ENCODE measurements at places on chromosomes 6 and 20.

DNA sequence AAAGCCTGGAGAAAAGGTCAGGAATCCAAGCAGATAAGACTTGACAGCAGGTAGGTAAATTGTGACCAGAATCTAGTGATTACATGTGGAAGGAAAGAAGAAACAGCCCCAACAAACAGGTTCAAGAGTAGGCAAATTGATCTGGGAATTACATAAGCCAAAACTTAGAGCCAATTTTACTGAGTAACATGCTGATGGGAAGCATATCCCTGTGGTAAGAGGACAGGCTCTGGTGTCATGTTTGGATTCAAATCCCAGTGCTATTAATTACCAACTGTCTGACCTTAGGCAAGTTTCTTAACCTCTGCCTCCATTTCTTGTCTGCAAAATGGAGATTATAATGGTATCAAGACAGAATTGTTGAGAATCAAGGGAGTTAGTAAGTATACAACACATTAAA lies 20.4 kb downstream of the MCM9 start:
- peak overlapping the region; percentile 22 for H3K27ac ChIP-seq
- no peak overlapping the region for H3K4me3 ChIP-seq
- peaks cover 10% of the 10 kb centered on the region for H3K36me3 ChIP-seq
- no peak for DNase-seq
- no peaks in the 10 kb centered on the region for H3K4me1 ChIP-seq

GRCh38 chr20:54346276-54346675 lies 129.1 kb upstream of the DOK5 start:
- H3K36me3 ChIP-seq = no peaks in the 10 kb centered on the region
- no peaks in the 10 kb centered on the region for H3K4me1 ChIP-seq
- DNase-seq = no peak
- no peak overlapping the region for H3K4me3 ChIP-seq
- H3K27ac ChIP-seq = no peak overlapping the region

GRCh38 chr6:22025468-22026163 lies 271.2 kb downstream of the PRL start:
- DNase-seq = peak; percentile 87
- peak overlapping the region; percentile 0 for H3K4me3 ChIP-seq
- H3K27ac ChIP-seq = peak overlapping the region; percentile 36
- H3K4me1 ChIP-seq = peaks cover 23% of the 10 kb centered on the region
- no peaks in the 10 kb centered on the region for H3K36me3 ChIP-seq
- no peaks in the 10 kb centered on the region for H3K27me3 ChIP-seq

DNA sequence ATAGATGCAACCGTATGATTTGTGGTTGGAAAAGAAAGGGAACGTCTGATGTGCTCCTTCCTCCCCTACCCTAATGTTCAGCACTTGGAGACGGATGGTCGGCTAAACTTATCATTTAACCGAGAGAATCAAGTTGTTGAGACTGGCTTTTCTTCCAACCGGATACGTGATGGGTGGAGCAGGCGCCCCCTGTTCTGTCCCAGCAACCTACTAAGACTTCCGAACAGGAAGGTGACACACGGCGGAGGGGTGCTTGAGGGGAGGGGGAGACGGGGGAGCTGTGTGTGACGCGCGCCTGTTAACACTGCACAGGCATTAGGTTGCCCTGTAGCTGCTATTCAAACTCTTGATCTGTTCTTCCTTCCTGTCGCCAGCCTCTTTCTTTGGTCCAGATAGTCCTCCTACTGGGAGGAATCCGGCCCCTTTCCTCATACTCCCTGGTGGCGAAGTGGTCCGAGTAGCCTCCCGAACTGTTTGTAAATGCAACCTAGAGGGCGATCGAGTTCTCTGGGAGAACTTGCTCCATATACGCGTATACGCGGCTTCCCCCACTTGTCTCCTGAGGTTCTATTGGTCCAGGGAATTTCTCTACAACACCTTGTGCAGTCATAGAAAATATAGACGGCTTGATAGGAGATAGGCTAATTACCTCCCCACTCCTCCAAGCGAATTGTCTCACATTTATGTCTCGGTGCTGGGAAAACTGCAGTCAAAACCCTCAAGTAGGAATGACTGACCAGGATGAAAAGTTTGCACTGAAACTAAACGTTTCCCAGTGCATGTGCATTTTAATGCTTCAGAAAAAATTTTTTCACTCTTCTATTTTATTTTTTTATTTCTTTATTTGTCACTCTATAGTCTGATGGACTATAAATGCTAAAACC lies 126.0 kb upstream of the SLC2A12 start:
- peaks cover 28% of the 10 kb centered on the region for H3K27me3 ChIP-seq
- no peaks in the 10 kb centered on the region for H3K36me3 ChIP-seq
- peak overlapping the region; percentile 37 for H3K4me3 ChIP-seq
- peaks cover 17% of the 10 kb centered on the region for H3K4me1 ChIP-seq
- H3K27ac ChIP-seq = no peak overlapping the region

GRCh38 chr20:20743511-20744169 lies 31.2 kb upstream of the RALGAPA2 start:
- peaks cover 24% of the 10 kb centered on the region for H3K4me1 ChIP-seq
- DNase-seq = peak; percentile 83
- no peaks in the 10 kb centered on the region for H3K36me3 ChIP-seq
- H3K27ac ChIP-seq = peak overlapping the region; percentile 89

GRCh38 chr20:25249198-25249931 lies 1.5 kb downstream of the PYGB start:
- no peaks in the 10 kb centered on the region for H3K36me3 ChIP-seq
- peaks cover 61% of the 10 kb centered on the region for H3K4me1 ChIP-seq
- H3K27ac ChIP-seq = no peak overlapping the region
- H3K27me3 ChIP-seq = peaks cover 20% of the 10 kb centered on the region
- peak overlapping the region; percentile 70 for H3K4me3 ChIP-seq
- DNase-seq = no peak

DNA sequence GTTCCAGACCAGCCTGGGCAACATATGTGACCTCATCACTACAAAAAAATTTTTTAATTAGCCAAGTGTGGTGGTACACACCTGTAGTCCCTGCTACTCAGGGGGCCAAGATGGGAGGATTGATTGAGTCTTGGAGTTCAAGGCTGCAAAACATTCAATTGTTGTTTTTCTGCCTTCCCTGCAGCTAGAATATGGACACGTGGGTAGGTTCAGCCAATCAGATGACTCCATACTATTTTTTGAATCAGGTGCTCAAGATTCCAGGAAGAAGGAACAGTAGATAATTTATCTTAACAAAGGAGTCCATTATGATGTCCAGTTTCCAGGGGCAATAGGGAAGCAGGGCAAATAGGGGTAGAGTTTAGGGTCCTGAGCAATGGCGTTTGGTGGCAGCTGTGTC lies 2.4 kb upstream of the DEFB119 start:
- H3K36me3 ChIP-seq = no peaks in the 10 kb centered on the region
- no peak for DNase-seq
- no peak overlapping the region for H3K27ac ChIP-seq

DNA sequence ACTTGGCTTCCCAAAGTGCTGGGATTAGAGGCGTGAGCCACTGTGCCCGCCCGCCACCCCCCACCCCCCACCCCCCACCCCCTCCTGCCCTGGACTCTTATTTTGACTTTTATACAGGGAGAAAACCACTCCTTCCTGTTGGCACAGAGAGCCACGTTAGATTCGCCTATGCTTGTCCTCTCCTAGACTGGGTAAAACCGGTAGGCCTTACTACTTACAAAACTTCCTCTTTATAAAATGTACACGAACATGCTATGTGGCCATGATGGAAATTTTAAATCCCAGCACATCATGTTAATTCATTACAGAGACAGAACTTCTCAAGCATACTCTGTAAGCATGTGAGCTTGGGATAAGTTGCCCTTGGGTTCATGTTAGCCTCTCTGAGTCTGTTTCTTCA lies 124.2 kb downstream of the SLC24A3 start:
- H3K36me3 ChIP-seq = no peaks in the 10 kb centered on the region
- no peaks in the 10 kb centered on the region for H3K4me1 ChIP-seq
- DNase-seq = no peak
- no peak overlapping the region for H3K27ac ChIP-seq
- H3K27me3 ChIP-seq = no peaks in the 10 kb centered on the region

DNA sequence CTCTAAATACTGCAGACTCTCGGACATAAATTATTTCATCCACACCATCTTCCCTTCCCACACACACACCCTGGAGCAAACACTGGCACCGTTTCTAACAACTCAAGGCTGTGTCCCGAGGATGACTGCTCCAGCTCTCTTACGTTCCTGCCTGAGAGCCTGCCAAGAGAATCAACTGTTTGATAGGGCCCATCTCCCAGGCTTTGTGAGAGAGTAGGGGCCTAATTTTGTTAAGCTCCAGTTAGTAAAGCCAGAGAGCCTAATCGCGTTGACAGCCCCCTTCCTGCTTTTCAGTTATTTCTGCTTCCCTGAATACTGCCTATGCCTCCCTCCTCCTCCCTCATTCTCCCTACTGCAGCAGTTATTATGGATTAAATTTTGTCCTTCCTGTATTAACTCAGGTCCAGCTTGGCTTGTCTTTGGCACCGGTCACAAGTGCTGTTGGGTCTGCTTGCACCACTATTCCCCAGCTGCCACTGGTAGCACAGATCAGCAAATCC lies 118.1 kb upstream of the TMEM181 start:
- H3K27ac ChIP-seq = no peak overlapping the region
- DNase-seq = no peak

- H3K4me1 ChIP-seq = peaks cover 5% of the 10 kb centered on the region
- peaks cover 45% of the 10 kb centered on the region for H3K27me3 ChIP-seq
- H3K27ac ChIP-seq = no peak overlapping the region
- peak; percentile 80 for DNase-seq
- H3K36me3 ChIP-seq = no peaks in the 10 kb centered on the region
Observed at GRCh38 chr6:135183532-135184440, 2.7 kb downstream of the MYB start.

GRCh38 chr6:53455678-53456077 lies 89.2 kb downstream of the GCLC start:
- H3K36me3 ChIP-seq = no peaks in the 10 kb centered on the region
- H3K4me3 ChIP-seq = no peak overlapping the region
- no peak for DNase-seq
- H3K27ac ChIP-seq = no peak overlapping the region
- no peaks in the 10 kb centered on the region for H3K27me3 ChIP-seq

GRCh38 chr6:156396068-156396771 lies 381.0 kb upstream of the ARID1B start:
- H3K27me3 ChIP-seq = no peaks in the 10 kb centered on the region
- H3K36me3 ChIP-seq = no peaks in the 10 kb centered on the region
- no peak overlapping the region for H3K27ac ChIP-seq
- H3K4me1 ChIP-seq = peaks cover 18% of the 10 kb centered on the region
- H3K4me3 ChIP-seq = peak overlapping the region; percentile 23

DNA sequence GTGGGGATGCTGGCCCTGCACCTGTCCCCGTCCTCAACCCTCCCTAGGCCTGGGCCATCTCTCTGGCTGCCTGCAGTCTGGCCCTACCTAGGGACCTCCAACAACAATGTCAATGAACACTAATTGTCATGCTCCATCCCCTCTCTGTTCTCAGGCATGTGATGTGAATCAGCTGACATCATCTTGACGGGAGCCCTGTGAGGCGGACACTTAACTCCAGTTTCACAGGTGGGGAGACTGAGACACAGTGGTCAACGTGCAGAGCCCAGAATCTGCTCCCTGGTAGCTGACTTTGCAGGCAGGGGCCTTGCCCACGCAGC lies 762 bp upstream of the TCEA2 start:
- no peak for DNase-seq
- no peaks in the 10 kb centered on the region for H3K36me3 ChIP-seq
- no peaks in the 10 kb centered on the region for H3K27me3 ChIP-seq
- peak overlapping the region; percentile 99 for H3K4me3 ChIP-seq

DNA sequence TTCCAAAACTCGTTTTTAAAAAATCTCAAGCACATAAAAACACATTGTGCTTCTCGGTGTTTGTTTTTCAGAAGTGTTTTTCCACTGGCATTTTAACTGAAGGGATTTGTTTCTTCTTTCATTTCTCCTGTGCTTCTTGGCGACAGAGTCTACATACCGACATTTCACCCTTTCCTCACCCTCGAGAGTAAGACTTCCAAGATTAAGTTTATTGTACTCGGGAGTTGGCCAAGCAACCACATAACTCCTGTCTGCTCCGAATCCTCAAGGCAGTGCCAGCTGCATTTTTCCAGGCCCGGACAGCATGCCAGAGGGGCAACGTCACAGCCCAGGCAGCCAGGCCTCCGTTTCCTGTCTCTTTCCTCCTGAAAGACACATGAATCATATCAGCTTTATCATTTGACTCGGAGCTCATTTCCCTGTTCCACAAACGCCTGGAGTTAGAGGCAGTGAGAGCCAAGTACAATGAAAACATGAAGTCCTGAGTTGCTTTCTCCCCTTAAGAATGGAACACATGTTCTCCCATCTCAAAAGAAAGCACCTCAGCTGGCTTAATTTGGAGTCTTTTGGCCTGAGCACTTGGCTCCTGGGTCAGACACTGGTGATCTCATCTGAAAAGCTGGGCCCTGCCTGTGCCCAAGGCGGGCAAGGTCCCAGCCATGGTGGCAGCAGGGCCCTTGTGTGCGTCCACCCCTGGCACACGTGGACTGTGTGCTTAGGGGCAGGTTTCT lies 23.2 kb upstream of the FAM50B start:
- no peaks in the 10 kb centered on the region for H3K36me3 ChIP-seq
- H3K27me3 ChIP-seq = no peaks in the 10 kb centered on the region
- no peak overlapping the region for H3K27ac ChIP-seq

DNA sequence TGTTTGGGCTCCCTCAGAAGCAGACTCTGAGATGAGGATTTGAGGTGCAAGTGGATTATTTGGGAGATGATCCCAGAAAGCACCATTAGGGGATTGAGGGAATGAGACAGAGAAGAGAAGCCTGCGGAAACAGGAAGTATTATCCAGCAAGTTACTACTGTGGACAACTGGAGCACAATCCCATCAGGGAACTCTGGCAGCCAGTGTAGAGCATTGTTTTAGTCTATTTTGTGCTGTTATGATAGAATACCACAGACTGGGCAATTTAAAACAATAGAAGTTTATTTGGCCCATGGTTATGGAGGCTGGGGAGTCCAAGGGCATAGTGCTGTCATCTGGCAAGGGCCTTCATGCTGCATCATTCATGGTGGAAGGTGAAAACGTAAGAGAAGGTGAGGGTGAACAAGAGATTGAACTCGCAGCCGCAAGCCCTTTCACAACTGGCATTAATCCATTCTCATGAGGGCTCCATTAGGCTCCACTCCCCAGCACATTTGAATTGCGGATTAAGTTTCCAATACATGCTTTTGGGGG lies 43.5 kb upstream of the SLC9A8 start:
- no peak overlapping the region for H3K4me3 ChIP-seq
- DNase-seq = no peak
- no peaks in the 10 kb centered on the region for H3K27me3 ChIP-seq
